ENCODE measurements at places on chromosomes 1 and 21. TPM values are rescaled to one million over a fixed set of nuclear protein-coding genes. Genes with fewer than 3 reads are reported as not detected.

The LDLRAD1 gene
- total RNA-seq: not detected

The CRNN gene
- not detected for total RNA-seq

The CFAP74 gene
- total RNA-seq: not detected

The IGSF9 gene
- total RNA-seq: 6.5 TPM

The ZSWIM5 gene
- total RNA-seq: 0.71 TPM

GRCh38 chr1:14553711-14554110 lies 44.8 kb upstream of the KAZN start:
- no peak for DNase-seq

DNA sequence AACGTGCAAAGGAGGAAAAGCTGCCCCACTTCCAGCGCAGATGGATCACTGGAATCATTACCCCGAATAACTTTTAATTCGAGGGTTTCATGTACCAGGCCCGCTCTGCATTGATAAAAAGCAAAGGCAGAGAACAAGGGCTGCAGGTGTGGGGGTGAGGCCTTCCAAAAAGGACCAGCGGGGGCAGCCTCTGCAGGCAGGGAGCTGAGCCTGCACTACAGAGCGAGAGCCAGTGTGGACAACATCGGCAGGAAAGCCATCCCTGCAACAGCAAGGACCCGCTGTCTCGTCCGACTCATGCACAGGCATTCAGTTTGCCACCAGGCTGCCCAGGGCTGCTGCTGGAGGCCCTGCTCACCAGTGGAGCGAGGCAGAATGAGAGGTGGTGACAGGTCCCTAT lies 27.1 kb upstream of the AJAP1 start:
- no peak for DNase-seq

DNA sequence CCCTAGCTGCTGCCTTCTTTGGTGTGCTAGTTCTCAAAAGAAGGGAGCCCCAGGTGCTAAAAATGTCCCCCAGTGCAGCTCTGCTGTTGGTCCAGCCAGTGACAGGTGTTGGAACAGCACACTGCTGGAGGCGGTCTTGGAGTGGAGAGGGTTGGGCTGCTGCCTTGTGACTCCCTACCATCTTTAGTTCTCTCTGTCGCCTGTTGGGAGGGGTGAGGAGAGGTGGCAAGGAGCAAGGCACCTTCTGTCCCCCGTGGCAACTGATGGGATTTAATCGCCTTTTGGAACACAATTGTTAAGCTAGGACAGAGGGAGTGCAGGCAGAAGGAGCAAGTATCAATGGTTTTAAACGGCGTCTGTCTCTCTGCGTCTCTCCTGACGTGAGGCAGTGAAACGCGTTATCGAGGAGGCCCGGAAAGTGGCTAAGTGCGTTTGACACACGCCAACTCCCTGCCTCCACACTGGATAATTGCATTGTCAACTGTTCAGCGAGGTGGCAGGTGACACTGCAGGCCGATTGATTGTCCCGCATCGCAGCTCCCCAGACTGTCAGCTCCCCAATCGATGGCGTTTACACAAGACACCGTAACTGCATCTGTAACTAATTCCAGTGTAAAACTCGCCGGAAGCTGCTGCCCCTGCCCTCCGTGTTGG lies 34.0 kb downstream of the TMEM53 start:
- DNase-seq: no peak

- DNase-seq: peak; percentile 83
These were observed 1211.6 kb upstream of the ADGRL4 start for GRCh38 chr1:80218112-80218511.

- no peak for DNase-seq
These were observed 118.8 kb downstream of the PIK3R3 start for GRCh38 chr1:46013581-46013980.

DNA sequence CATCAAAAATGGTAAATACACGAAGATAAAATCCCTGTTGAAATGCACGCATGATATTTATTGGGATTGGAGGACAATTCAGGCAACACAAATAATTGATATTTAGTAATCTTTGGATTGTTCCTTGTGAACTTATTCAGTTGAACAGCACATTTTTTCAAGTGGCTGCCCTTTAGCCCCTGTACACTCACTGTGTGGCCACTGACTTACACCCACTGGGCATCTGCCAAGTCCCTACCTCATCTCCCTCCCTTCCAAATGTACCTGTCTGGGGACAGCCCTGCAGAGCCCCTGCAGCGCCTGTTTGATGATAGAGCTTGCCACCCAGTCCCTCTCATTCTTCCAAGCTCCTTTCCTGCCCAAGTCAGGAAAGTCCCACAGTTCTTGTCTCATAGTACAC lies 154.3 kb downstream of the GLUL start:
- DNase-seq: no peak

- DNase-seq: no peak
These were observed 140.9 kb downstream of the KCNT2 start for GRCh38 chr1:196467230-196467925.

Measured in HT-29 (cell line).